DMS153 (cell line): ENCODE measurements at places on chromosomes 3 and 15.

DNA sequence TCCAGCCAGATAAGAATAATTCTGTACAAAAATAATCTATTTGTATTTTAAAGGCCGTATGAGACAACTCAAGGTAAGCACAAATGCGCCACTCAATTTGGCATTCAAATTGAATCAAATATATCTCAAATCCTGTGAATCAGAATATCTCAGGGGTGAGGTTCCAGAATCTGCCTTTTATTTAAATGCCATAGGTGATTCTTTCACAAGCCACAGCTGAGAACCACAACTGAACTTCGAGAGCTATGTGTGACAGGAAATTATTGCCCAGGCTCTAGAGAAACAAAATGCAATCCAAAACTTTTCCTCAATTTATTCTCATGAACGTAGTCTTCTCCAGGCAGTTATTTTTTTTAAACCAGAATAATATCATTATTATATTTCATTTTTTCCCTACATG, 11.9 kb downstream of the ATP8B4 start:
- DNase-seq = no peak

DNA sequence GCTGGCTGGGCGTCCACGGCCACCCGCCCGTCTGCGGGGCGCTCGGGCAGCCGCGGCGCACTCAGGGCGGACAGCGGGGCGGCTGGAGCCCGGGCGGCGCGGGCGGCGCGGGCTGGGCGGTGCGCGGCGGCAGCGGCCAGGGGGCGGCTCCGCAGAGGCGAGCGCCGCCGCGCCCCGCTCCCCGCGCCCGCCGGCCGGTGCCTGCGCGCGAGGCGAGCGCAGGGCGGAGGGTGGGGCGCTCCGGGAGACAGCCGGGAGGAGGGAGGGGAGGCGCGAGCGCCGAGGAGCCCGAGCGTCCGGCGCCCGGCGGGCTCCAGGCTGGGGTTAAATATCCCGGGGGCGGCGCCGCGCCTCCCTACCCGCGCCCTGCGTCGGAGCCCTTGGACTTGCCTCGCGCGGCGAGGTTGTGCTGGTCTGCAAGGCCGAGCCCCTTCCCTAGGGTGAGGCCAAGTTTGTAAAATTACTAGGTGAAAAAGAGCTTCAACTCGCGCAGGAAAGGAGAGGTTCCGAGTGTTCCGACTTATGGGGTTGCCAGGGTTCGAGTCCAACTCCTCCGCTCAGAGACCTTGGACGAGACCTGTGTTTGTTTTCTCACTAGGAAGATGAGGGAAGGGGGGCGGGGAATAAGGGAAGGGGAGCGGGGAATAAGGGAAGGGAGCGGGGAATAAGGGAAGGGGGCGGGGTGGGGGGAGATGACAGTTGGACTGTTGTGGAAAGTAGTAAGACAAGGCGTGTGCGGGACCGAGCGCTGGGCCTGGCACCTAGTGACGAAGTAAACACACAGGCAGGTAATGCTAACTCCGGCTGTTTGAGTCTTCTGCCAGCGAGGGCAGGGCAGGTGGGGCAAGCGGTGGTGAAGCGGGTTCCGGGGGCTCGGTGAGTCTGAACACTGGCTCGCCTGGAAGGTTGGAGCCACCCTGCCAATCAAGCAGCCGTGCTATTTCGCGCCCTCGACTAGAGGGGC, at the start of gene TNFAIP8L3:
TSS of gene TNFAIP8L3 (minus strand) at position 301 of the 964 bp plus-strand sequence. CDS start 311 bp downstream, outside the sequence.
- DNase-seq = no peak

DNA sequence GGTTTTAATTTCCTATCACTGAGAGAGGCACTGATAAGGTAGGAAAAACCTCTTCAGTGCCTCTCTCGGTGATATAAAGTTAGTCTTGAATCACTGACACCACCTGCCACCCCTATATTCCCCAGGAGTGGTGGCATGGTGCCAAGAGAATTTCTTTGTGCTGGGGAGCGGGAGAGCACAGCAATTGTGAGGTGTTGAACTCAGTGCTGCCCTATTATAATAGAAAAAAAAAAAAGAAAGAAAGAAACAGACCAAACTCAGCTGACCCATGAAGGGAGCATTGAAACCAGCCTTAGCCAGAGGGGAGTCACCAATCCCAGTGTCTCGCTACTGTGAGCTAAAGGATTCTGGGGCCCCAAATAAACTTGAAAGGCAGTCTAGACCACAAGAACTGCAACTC, 201.4 kb upstream of the STT3B start:
- peak; percentile 32 for DNase-seq

GRCh38 chr3:31772272-31772671, 208.8 kb downstream of the OSBPL10 start:
- no peak for DNase-seq

DNA sequence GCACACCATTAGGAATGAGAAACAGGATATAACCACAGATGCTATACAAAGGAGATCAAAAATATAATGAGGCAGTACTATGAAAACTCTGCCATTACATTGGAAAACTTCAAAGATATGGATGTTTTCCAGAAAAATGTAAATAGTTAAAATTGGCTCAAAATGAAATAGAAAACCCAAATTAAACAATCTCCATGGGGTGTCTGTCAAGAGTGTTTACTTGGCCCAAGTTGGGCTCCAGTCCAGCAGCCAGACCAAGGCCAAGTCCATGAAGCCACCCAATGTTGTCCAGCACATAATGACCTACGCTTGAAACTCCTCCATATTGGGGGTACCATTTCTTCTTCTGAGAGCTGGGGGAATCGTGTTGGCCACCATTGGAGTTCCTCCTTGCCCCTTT, 37.1 kb downstream of the CTXND1 start:
- no peak for DNase-seq

DNA sequence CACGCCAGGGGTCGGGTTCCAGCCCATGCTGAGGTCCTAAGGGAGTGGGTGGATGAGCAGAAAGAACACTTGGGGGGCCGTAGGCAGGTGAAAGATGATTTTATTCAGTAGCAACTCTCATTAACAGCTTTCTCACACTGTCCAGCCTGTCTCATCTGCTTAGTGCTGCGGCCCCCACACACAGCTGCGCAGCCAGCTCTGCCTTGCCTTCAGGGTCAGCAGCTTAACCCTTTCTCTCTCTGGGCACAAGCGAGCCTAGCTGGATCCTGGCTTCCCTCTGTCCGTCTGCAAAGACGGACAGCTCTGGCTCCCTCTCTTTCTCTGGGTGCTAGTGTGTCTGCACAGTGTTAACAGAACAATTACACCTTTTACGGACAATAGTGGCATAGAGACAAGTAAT, 21.3 kb downstream of the NPAP1 start:
- DNase-seq = no peak

DNA sequence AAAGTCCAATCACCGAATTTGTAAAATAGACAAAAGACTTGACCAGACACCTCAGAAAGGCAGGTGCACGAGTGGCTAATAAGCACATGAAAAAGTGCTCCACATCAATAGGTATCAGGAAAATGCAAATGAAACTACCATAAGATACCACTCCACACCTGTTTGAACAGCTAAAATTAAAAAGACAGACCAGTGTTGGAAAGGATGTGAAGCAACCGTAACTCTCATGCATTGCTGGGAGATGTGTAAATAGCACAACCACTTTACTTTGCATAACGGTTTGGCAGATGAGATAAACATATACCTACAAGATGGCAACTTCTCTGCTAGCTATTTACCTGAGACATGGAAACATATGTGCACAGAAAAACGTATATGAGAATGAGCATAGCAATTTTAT, 56.9 kb downstream of the CADPS start:
- peak; percentile 62 for DNase-seq

DNA sequence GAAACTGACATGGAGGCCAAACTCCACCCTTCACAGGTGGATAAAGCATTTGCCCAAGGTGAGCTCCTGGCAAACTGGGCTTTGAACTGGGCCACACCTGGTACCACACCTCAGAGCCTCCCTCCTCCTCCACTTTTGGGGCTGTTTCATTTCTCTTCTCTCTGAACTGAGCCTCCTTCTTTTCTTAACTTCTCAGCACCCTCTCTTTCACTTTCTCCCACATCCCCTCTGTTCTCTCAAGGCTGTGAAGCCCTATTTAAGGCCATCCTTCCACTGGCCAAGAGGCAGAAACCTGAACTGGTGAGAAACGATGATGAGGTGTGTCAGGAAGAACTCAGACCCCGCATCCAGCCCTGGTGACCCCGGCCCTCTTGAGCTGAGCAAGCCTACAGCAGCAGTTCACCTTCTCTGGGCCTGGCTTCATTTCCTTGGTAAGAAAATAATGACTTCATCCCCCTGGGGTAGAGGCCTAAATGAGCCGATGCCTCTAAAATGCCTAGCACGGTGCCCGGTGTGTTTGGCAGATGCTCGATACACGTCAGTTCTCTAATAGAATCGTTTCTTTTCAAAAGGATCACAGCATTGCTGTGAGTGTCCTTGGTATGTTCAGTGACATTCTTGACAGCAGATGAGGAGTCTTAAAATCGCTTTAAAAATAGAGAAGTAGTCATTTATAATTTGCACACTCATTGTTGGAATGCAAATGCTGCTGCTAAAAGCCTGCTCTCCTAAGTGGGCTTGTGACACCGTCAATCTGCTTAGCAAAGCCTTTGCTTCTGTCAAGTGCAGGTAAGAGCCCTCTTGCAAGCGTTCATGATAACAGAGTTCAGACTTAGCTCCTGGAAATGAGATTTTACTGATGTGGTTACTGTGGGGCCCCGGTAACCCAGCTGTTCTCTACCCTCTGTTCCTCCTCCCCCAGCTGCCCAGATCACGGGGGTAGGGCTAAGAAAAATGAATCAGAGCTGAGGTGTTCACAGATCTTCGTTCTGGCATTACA, 97.7 kb upstream of the ATP2B2 start:
- no peak for DNase-seq

DNA sequence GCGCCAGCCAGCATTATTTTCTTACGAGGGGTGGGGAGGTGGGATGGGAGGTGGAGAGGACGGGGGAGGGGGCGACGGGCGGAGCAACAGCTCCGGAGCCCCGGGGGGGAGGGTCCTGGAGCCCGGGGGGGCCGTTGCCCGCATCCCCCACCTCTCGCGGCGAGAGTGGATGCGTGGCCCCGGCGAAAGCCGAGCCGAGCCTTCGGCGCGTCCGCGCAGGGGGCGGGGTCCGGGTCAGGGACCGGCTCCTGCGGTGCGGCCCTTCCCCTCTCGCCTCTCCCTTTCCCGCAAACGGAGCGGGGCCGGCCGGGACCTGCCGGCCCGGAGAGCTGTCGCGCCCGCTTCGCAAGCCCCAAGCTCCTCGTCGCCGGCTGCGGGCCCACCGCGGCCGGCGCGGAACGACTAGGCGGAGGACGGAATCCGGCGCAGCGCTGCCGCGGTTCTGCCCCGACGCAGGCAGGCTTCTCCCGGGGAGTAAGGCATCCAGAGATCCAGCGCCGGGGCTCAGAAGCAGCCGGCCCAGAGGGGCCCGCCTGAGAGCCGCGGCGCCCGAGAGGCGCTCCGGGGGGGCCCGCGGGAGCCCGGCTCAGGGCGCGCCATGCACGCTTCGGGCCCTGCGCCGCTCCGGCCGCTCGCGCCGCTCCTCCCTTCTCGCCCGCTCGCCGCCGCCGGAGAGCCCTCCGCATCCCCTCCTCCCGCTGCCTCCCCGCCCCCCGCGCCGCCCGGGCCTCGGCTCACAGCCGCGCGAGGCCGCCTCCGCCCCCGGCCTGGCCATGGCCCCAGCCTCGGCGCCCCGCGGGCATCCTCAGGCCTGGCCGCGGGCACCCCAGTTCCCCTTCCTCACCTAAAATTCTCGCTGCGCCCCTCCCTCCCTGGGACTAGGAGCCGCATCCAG, 459 bp upstream of the ADCY5 start:
- no peak for DNase-seq

GRCh38 chr3:11698326-11699082, 54.8 kb upstream of the VGLL4 start:
- DNase-seq = no peak

- DNase-seq = no peak
Observed at GRCh38 chr15:43406189-43406588, 35.3 kb downstream of the TUBGCP4 start.

DNA sequence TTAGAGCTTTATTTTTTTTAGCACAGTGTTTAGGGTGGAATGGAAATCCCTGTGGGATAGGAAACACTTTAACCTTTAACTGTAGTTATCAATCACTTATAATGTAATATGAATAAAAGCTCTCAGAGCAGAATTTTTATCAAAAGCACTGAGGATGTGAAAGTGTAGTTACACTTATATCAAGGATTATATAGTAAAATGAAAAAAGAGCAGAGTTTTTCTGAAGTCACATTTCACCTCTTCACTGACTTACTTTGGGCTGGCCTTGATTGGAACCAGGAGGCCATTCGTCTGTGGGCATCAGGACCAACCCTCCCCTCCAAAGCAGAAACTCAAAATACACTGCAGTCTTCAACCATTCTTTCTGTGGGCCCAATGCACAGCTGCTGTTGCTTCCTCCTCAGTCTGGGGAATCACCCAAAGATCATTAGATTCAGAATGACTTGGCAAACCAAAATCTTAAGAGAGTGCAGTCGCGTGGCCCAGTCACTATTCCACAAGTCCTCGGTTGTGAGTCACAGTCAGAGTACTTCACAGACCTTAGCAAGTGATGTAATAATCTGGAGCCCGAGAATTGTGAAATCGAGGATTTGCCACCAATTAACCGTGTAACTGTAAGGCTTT, 132.6 kb upstream of the COL8A1 start:
- no peak for DNase-seq

GRCh38 chr3:182246870-182247269, 535.1 kb downstream of the SOX2 start:
- DNase-seq = no peak

DNA sequence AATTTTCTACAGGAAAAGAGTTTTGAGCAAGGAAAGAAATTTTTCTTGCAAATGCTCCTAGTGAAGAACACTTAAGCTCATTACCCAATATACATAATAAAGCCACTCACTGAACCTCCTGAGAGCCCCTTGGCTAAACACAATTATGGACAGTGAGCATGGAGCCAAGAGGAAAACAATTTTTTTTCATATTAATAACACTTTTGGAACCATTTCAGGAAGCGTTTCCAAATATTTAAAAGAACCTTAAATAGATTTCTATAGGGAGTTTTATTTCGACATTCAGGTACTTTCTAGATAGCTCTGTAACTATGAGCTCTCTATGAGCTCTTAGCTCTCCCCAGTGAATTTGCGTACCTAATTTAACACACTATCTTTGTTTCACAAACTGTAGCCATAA, 581.1 kb downstream of the ZNF385D start:
- no peak for DNase-seq

DNA sequence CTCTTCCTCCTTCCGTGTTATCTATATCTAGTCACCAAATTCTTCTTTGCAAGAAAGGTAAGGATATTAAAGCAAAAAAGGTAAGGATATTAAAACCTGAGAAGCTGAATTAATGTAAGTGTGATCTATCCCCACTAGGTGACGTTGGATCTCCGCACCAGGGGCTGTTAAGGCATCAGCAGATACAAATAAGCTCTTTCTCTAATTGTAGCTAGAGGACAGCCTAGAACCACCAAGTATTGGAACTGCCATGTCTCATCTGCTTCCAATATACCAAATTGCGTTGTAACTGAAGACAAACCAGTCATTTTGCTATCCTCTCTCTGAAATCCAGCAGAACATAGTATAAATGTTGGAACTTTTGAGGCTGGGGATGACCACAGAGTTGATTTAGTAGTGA, 471.2 kb upstream of the TGFBR2 start:
- DNase-seq = no peak

GRCh38 chr3:18917923-18918322, 230.4 kb upstream of the KCNH8 start:
- DNase-seq = no peak
